Frontal cortex (tissue), 4 donors: ENCODE measurements at places on chromosomes 6 and 20. TPM values are rescaled to one million over a fixed set of nuclear protein-coding genes. Genes with fewer than 3 reads are reported as not detected.

GRCh38 chr20:59643615-59644061 lies 39.3 kb downstream of the PHACTR3 start:
- no peak for DNase-seq

DNA sequence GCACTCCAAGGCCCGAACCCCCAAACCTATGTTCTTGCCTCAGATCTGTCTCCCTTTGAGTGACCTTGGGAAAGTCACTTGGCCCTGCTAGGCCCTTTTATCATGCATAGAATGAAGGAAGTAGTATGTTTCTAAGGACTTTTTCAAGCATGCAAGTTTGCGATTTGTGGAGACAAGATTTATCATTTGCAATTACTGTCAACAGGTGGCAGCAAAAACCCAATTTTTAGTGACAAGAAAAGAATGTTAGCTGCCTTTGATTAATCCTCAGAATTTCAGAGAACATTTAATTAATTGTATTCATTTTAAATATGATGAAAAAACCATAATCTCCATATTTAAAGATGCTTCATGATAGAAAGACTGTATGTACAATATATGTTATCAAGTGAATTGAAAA lies 28.3 kb upstream of the PREP start:
- DNase-seq, result no peak

DNA sequence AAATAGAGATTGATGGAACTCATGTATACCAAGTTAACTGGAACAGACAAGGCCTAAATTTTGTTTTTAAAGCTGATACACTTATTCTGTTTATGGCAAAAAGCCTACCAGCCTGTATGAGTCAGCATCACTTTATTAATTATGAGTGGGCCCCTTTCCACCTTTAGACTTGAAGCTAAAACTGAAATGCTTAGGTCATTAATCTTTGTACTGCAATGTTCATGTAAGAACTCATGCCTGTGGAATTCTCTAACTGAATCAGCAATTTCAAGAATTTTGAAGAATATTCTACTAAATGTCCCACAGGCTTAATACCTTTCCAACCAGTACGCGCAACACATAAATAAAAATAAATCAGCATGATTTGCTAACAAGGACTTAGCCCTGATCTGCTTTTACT lies 140.2 kb upstream of the PHACTR1 start:
- DNase-seq, result no peak

MYLIP gene
- 45.7 TPM for total RNA-seq
